ENCODE measurements at places on chromosomes 6 and 20. TPM values are rescaled to one million over a fixed set of nuclear protein-coding genes. Genes with fewer than 3 reads are reported as not detected.

The DDX43 gene
- not detected for total RNA-seq

The ZBTB2 gene
- total RNA-seq: 9.4 TPM

The TFAP2B gene
- total RNA-seq: 16.7 TPM

The CLDN20 gene
- not detected for total RNA-seq

The RSPH9 gene
- 0.38 TPM for total RNA-seq

The LPA gene
- total RNA-seq: not detected

DNA sequence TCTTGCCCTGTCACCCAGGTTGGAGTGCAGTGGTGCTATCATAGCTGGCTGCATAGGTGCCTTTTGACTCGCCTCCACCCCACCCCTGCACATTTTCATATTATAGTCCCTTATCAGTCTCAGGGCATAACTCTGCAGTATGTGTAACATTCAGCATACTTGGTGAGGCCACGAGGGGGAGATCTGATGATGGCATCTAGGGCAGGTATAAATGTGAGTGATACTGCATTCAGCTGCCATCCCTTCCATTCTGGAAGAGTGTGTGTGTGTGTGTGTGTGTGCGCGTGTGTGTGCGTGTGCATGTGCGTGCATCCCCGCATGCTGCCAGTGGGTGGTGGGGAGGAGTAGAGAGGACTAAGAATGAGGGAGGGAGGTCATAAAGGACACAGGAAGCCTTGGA, 81.4 kb downstream of the JARID2 start:
- DNase-seq: no peak

GRCh38 chr6:39433630-39434029, 111.1 kb upstream of the KCNK16 start:
- DNase-seq: no peak

DNA sequence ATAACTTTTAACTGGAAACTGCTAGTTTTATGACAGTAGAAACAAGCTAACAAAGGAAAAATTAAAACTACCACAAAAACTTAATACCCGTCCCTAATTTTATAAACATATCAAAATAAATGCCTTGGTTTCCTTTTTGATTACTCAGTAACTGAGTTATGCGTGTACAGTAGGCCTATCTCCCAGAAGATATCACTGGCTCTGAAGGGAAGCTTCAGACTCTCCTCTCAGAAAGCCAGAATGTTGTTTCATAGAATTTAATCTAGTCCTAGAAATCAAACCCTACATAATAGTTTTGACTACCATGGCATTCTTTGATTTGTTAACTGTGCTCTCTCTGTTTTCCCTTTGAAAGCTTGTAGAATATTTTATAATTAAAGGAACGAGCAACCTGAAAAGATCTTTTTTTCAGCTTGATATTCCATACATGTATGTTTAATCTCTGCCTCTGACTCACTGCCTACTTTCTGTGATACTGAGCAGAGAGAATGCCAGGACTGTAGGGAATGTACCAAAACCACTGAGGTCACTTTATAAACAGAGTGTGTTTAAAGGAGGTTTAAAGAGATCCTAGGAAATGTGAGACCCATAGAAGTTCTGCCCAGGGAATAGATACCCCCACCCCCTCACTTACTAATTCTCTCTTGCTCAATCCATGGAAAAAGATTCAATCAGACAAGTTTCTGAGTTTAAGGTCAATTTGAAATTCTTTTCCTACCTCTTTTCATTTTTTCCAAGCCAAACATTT, 311.5 kb downstream of the HDGFL1 start:
- no peak for DNase-seq

DNA sequence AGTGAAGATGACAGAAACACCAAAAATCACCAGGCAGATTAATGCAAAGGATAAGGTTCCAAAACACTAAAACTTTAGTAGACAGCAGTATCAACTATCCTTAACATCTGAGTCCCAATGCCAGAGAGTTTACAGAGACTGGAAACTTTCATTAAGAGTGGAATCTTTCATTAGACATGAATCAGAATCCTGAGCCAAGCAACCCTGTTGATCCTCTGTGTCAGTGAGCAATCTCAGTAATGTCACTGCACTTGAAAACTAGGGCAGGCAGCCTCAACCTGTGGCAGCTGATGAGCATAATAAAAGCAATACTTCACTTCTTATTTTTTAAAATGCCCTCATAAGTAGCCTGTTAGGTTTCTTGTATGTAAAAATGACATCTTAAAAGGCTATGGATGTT, 252.8 kb upstream of the PLN start:
- DNase-seq: no peak

DNA sequence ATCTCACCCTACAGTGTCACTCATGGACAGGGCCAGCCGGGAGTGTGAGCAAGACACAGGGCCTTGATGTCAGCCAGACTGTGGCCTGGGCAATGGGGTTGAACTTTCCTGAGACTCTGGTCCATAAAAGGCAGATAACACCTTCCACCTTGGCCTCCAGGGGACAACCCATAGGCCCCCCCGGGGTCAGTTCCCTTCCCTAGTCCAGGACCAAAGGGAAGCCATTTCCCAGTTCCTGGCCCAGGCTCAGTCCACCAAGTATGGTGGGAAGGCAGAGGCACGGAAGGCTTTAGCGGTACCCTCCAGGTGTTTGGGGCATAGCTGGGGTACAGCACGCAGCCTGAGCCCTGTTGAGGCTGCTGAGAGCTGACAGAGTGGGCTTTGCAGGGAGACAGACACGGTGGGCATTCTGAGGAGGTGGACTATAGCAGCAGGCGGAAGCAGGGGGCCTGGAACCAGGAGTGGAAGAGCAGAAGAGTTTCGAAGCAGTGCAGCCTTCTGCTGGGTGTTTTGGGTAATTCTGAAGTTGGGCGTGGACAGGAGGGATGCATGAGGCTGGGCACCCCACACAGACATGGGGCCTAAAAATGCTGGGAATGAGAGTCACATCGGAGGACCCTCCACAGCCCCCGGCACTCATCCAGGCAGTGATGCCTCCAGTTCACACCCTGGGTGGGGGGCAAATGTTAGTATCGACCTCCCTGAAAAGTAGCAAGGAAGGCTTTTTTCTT, 43.9 kb upstream of the CD93 start:
- DNase-seq: no peak

DNA sequence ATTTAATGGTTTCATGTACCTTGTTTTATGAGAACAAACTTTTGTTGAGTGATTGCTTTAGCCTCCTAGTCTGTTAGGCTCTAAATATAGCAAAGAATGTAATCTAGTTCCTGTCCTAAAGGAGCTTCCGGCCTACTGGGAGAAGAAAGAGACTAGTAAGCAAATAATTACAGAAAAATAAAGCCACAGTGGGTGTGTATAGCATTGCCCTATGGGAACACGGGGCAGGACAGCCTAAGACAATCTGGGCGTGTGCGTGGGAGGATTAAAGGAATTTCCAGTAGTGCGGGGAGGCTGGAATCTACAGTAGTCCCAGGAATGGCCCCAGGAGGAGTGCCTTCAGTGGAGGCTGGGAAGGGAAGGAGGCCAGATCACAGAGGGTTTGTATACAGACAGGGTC, 98.1 kb upstream of the AKAP12 start:
- no peak for DNase-seq

- no peak for DNase-seq
Observed at GRCh38 chr6:108302386-108302785, 7.5 kb downstream of the AFG1L start.

GRCh38 chr6:1063671-1064355, 248.1 kb upstream of the FOXQ1 start:
- no peak for DNase-seq

- no peak for DNase-seq
Observed at GRCh38 chr6:166084951-166085350, 82.7 kb downstream of the TBXT start.

DNA sequence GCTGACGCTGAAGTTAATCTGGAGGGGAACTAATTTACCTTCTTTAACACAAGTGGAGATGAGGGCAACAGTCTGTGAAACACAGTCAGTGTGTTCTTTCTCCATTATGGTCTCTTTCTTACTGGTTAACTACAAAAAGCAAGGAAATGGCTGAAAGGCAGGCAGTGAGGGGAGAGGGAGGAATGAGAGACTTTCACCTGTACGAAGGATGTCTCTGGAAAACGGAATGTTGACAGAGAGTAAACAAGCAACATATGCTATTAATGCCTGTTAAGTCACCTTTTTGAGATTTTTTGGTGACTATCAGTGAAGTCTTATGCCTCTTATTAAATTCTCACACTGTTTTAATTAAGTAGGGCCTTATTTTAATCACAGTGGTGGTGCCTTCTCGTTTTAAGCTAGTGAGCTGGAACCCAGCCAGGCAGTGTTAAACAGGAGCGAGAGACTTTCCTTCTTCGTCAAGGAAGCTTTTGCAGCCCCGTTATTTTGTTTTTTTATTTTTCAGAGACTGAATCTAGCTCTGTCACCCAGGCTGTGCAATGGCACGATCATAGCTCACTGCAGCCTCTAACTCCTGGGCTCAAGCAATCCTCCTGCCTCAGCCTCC, 165.6 kb downstream of the ATXN1 start:
- no peak for DNase-seq

- DNase-seq: no peak
Observed at GRCh38 chr6:45787384-45787783, 228.3 kb downstream of the CLIC5 start.

- DNase-seq: no peak
Observed at GRCh38 chr6:30570740-30571074, 535 bp upstream of the ABCF1 start.

DNA sequence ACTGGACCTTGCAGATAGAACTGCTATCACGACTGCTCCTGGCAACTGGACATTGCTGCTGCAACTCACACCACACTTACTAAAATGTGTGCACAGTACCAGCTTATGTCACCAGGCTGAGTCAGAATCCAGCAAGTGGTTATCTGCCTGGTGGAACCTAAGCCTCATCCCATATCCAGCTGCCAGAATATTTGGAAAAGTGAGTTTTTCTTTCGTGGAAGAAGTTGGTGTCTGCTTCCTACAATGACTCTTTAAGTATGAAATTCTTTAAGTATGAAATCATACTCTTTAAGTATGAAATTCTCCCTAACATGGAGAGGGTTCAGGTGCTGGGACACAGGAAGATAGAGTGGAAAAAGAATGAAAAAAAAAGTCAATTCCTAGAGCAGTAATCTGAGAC, 16.4 kb upstream of the POLR1H start:
- DNase-seq: no peak

- DNase-seq: no peak
Observed at GRCh38 chr20:3543901-3544507, 73.2 kb downstream of the ATRN start.

DNA sequence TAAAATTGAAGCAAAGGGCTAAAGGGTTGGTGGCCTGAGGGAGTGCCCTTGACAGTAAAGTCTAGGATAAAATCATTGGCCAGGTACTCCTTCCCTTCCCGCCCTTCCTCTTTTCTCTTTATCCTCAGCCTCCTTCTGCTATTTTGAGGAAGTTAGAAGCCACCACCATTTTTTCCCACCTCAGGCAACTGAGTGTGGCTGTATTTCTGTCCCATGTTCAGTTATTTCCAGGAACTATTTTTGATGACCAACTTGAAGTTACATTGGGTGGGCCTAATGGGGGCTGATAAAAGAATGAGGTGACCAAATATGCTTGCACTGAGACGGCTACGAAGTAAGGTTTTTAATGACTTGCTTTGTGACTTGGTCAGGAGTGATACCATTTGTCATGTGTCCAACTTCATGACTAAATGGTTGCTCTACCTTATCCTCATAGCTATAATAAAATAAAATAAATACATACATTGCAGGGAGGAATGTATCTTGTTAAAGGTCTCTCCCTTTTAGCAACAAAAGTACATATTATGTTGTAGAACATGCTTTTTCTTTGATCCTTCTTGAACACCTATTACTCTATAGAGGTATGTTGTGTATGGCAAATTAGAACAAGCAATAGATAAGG, 12.0 kb downstream of the PTPN1 start:
- no peak for DNase-seq

DNA sequence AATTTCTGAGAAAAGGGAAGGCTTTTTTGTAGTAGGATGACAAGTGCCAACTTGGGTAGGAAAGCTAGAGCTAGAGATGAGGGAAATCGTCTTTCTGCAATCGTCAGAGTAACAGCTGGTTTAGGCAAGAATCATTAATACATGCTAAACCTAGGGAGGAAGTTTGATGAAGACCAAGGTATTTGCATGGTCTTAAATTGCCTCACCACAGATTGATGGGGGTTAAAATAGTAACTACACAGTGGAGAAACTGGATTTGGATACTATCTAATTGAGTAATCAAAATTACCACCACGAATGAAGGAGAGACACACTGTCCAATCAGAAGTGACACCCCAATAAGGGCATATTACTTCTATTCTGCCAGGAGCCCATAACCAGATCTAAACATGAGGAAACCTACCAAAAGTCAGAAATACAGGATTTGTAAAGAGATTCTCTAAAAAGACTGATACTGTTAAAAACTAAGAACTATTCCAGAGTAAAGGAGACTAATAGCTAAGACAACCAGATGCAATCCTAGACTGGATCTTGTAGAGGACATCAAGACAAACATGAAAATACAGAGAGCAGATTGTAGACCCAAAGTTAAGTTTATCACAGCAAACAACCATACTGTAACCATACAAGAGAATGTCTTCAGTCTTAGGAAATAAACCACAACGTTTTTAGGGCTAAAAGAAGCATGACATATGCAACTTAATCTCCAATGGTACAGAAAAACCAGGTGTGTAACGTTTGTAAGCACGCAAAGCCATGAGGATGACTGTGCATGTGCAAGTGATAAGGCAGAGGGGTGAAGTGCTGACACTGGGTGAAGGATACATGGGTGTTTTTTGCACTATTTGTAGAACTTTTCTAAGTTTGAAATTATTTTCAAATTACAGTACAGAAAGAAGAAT, 21.8 kb downstream of the SNX5 start:
- DNase-seq: no peak

DNA sequence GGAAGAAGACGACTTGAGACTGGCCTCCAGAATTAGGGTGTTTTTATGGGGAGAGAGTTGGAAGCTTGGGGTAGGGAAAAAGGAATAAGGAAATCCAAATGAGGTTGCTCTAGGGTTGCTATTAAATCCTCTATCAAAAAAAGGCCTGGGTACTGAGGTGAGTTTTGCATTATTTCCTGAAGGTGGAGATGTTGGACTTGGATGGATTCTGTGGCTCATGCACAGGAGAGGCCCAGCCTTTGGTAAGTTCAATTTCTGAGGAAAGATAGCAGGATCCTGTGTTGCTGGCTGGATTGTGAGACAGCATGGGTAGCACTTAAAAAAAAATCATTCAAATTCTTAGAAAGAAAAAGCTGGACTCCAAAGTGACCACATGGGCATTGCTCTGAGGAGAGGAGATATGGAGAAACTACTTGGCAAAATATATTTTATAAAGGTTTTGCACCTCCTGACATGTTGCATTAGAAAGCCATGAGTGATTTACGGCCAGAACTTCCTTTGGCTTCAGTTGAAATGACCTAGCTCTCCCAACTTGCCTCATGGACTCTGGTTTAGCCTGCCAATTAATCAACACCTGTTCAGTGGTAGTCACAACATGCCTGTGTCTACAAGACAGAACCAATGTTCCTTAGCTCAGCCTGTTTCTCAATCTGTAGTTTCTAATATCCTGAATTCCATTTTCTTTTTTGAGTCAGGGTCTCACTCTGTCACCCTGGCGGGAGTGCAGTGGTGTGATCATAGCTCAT, 152.1 kb upstream of the RALGAPA2 start:
- no peak for DNase-seq

DNA sequence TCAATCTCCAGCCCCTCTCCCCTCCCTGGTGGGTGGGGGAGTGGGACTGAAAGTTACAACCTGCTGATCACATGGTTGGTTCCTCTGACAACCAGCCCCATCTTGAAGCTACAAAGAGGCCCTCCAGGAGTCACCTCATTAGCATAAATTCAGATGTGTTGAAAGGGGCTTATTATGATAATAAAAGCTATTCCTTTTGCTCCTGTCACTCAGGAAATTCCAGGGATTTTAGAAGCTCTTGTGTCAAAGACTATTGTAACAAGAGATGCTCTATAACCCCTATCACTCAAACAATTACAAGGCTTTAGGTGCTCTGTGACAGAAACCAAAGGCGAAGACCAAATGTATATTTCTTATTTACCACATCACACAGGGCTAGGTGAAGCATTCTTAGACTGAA, 30.1 kb upstream of the MBOAT1 start:
- DNase-seq: no peak
